GM20000 (cell line): ENCODE measurements at places on chromosomes 3 and 15.

GRCh38 chr3:10283638-10284037 lies 9.1 kb downstream of the GHRL start:
- no peak for DNase-seq

- no peak for DNase-seq
These were observed 205.2 kb downstream of the RBMS3 start for GRCh38 chr3:29486096-29486495.

GRCh38 chr15:40830884-40831283 lies 2.4 kb upstream of the PPP1R14D start:
- no peak for DNase-seq

- no peak for DNase-seq
These were observed 181.5 kb upstream of the LMCD1 start for GRCh38 chr3:8319935-8320634.

GRCh38 chr3:59653405-59654122 lies 603.7 kb upstream of the CFAP20DC start:
- DNase-seq, result no peak

GRCh38 chr3:122313281-122313680 lies 11.8 kb upstream of the CSTA start:
- DNase-seq, result no peak

DNA sequence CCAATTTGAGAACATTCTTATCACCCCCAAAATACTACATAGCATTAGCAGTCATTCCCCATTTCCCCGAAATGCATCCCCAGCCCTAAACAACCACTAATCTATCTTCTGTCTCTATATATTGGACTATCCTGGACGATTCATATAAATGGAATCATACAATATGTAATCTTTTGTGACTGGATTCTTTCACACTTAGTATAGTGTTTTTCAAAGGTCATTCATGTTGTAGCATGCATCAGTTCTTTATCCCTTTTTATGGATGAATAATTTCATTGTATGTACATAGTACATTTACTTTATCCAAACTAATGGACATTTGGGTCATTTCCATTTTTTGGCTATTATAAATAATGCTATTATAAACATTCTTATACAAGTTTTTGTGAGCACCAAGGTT lies 27.5 kb upstream of the EIF1B start:
- no peak for DNase-seq

- no peak for DNase-seq
These were observed 31.8 kb upstream of the RYR3 start for GRCh38 chr15:33278816-33279612.

- DNase-seq, result no peak
These were observed 50.0 kb downstream of the DNAJB8 start for GRCh38 chr3:128416578-128417211.

- DNase-seq, result no peak
These were observed 13.8 kb downstream of the ATP10A start for GRCh38 chr15:25849157-25849921.

GRCh38 chr3:64185436-64185835 lies 39.8 kb downstream of the PRICKLE2 start:
- DNase-seq, result no peak

DNA sequence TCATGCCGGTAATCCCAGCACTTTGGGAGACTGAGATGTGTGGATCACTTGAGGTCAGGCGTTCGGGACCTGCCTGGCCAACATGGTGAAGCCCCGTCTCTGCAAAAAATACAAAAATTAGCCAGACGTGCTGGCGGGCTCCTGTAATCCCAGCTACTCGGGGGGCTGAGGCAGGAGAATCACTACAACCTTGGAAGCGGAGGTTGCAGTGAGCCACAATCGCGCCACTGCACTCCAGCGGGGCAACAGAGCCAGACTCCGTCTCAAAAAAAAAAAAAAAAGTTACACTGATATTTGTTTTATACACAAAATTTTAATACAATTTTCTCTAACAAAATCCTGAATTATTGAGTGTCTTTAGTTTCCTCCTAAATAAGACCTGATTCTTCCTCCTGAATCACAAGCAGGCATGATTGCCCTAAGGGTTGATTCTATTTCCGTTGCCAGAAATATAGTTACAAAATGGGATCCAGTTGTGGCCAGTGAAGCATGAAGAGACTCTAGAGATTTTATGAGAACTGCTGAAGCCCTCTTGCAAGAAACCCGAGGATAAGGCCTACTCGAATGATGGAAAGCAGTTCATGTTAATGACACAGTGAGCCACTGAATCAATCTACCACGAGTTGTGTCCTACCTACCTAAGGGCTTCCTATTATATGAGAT lies 9.6 kb upstream of the SMARCC1 start:
- no peak for DNase-seq

GRCh38 chr15:91099616-91099994 lies 452 bp upstream of the SV2B start:
- DNase-seq, result peak; percentile 44
